ENCODE measurements at places on chromosomes 16 and 17.
A peak's percentile ranks its signal among the peaks of the same experiment; 100 is the strongest.

DNA sequence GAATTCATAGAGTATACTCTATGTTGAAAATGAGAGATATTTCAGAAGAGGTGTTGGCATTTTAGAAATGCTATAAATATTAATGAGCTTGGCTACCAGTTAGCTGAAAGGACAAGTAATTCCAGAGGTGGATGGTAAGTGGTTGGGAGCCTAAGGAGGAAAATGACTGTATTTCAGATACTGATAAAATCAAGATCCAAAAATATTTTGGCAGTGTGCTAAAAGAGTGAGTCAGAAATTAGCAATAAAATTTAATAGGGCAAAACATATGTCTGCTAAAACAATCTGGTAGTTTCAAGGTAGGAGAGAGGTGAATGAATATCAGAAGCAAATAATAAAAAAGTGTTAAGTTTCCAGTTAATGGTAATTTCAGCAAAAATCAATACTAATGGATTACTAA lies 1287.9 kb downstream of the CDH8 start:
- no peak for DNase-seq

DNA sequence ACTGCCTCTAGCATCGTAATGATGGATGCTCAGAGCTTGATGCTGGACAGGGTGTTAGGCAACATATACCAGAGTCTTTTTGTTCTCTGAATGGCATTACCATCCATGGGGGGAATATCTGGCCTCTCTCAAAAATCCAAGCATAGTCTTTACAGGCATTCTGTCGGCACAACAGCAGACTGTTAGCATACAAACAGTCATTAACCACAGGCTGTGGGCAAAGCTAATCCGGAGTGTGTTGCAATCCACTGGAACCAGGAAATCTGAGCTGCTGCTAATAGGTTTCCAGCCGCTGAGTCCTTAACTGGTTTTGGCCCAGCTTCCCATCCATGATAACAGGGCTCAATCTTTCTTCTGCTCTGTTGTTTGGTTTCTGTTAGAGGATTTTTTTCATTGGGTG lies 371.9 kb downstream of the HS3ST3B1 start:
- DNase-seq = no peak

DNA sequence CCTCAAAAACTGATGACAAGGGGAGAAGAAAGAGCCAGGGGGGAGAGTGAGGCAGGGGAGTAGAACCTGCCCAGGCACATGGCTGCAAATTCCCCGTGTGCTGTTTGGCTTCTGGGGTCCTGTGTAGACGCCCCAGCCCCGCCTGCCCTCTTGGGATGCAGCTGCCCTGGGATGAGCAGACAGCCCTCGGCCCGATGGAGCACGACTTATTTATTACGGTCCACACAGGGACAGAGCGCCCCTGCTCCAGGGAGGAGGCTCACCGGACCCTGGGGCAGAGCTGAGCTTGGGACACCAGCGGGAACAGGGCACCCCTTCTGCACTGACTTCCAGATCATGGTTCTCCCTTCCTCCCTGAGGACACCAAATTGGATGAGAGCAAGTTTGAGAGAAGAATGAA lies 9.1 kb downstream of the LDHD start:
- no peak for DNase-seq

DNA sequence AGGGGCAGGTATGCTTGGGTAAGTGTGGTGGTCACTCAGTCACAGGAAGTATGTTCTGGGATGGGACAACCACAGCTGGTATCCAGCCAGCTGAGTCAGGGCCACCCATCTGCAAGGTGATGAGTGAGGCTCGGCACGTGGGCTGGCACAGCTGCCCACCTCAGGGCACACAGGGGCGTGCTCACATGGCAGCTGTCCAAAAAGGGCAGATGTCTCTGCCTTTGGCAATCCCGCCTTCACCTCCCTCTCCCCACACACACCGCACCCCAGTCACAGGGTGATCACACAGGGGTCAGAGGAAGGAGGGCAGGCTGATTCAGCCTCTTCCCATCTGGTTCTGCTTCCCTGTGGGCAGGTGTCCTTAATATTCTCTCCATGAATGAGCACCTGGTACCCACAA lies 85.9 kb upstream of the TOB1 start:
- DNase-seq = peak; percentile 68

- no peak for DNase-seq
Observed at GRCh38 chr17:74055508-74056160, 147.8 kb upstream of the RPL38 start.

- no peak for DNase-seq
Observed at GRCh38 chr17:68624381-68624780, 23.2 kb upstream of the FAM20A start.

DNA sequence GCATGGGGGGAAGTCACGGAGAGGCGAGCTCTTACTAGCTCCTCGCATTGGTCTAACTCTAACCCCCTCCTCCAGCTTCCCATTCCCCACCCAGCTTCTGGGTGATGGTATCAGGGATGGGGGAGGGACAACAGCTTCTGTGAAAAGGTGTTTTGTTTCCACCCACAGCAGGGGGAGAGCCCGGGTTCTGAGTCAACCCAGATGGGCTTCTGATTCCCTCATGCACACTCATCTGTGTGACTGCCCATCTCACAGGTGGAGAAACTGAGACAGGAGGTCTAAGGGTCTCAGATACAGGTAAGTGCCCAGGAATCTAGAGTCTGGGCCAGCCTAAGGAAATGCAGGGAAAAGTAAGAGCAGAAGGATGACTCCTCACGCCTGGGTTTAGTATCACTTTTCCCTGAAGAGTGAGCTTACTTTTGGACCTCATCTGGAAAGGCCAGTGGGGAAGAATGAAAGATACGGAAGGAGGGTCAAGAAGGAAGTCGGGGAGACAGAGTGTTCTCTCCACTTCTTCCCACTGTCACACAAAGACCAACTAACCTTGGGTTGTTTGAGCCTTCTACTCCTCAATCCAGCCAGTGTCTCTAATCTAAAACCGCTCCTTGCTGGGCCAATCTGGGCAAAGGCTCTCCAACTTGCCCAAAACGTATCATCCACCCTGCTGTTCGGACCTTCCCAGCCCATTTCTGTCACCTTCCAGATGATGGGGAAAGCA lies 3.1 kb upstream of the TLCD2 start:
- no peak for DNase-seq

GRCh38 chr17:80285237-80285920 lies 24.7 kb downstream of the RNF213 start:
- no peak for DNase-seq

DNA sequence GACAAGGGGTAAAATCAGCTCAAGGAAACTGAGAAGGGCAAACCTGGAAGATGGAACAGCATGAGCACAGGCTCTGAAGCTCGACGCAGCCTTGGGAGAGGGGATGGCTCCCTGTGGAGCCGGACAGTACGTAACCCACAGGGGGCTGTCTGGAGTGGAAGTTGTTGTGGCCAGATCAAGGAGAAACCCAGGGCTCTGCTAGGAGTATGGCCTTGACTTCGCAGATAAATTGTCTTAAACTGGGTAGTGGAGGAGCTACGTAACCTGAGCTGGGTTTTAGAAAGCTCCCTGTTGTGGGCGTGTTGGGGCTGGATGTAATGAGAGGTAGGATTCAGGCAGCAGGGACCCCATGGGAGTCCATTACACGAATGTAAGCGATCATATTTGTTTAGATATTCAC lies 25.5 kb upstream of the AXIN2 start:
- no peak for DNase-seq

- peak; percentile 20 for DNase-seq
Observed at GRCh38 chr17:50426814-50427787, 1.1 kb downstream of the ACSF2 start.

GRCh38 chr17:49525831-49526741 lies 31.0 kb downstream of the NGFR start:
- no peak for DNase-seq

GRCh38 chr16:69890892-69891282 lies 60.2 kb upstream of the CLEC18A start:
- no peak for DNase-seq

GRCh38 chr16:2715519-2715918 lies 4.5 kb downstream of the PRSS27 start:
- no peak for DNase-seq

- DNase-seq = no peak
Observed at GRCh38 chr17:12296209-12296625, 275.5 kb downstream of the MAP2K4 start.

GRCh38 chr17:69451416-69452394 lies 37.2 kb downstream of the MAP2K6 start:
- no peak for DNase-seq

DNA sequence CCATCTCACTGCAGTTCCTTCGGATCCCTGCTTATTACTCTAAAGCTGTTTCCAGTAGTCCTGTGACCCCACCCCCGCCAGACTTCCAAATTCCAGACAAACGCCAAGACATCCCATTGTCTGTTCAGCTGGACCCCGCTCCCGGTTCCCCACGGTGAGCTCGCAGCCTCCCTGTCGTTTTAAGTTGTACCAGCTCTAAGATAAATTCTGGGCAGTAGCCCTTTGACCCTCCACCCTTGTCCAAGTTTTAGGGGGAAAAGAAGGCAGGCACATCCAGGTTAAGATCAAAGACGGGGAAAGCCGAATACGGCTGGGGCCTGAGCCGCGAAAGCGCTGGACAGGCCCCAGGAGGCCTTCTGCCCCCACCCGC lies 589 bp downstream of the ARL6IP1 start:
- no peak for DNase-seq

- no peak for DNase-seq
Observed at GRCh38 chr17:45841883-45842525, 2.7 kb upstream of the SPPL2C start.

- no peak for DNase-seq
Observed at GRCh38 chr16:49411121-49411970, 37.7 kb downstream of the C16orf78 start.

DNA sequence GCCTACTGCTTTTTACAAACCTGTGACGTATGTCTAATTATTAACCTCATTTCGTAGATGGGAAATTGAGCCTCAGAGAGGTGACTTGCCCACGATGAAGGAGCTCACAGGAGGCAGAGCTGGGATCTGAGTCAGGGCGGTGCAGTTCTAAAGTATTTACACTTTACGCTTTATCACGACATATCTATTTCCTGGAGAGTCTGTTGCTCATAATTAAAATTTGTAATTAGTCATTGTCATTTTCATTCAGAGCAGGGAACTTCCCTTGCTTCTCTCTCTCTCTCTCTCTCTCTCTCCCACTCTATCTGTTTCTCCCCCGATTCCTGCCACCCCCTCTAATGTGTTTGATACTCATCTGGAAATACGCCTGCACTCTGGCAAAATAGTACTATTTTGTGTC lies 5.9 kb downstream of the SLC5A11 start:
- peak; percentile 22 for DNase-seq

Measured in RCC 7860 (cell line).